ENCODE measurements at places on chromosomes 6 and 20.

- no peak for DNase-seq
Observed at GRCh38 chr6:168524571-168525001, 83.6 kb downstream of the SMOC2 start.

GRCh38 chr6:113619077-113619476 is 238.1 kb upstream of the MARCKS start:
- no peak for DNase-seq

DNA sequence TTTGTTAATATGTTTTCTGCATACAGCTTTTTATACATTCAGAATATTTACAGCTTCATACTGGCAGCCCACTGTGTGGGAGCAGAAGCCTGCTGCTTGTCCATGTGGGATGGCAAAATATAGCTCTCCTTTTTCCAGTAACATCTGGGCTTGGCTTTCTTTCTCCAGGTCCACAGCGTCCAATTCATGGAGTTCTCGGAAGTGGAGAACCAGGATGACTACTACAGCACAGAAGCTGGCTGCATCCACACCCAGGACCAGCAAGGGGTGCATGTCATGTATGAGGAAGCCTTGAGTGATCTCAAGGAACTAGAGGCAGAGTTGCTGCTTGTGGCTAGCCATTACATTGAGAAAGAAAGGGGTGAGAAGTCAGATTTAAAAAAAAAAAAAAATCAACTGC is 143.1 kb downstream of the CD164 start:
- DNase-seq: peak; percentile 4

- DNase-seq: no peak
Observed at GRCh38 chr6:47310131-47310480, 401 bp upstream of the TNFRSF21 start.

- peak; percentile 34 for DNase-seq
Observed at GRCh38 chr6:3782876-3783832, 31.6 kb upstream of the PXDC1 start.

DNA sequence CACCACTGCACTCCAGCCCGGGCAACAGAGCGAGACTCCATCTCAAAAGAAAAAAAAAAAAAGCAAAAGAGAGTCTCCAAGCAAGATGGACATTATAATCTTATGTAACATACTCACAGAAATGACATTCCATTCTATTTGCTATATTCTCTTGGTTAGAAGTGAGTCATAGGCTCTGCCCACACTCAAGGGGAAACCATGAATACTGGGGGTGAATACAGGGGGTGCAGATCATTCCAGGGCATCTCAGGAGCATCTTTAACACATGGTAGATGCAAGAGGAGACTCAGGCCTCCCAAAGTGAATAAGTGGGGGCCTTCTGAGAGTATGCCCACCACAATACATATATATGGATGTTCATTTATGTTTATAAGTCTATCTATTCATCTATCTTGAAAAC is 18.3 kb upstream of the RANBP9 start:
- DNase-seq: peak; percentile 80

GRCh38 chr20:41669708-41670263 is 51.6 kb upstream of the CHD6 start:
- DNase-seq: no peak

- DNase-seq: no peak
Observed at GRCh38 chr6:4018924-4019236, 60.1 kb downstream of the FAM217A start.

- peak; percentile 73 for DNase-seq
Observed at GRCh38 chr6:44431118-44431725, 43.7 kb downstream of the CDC5L start.

GRCh38 chr6:96611342-96611991 is 48.5 kb downstream of the FHL5 start:
- DNase-seq: no peak

DNA sequence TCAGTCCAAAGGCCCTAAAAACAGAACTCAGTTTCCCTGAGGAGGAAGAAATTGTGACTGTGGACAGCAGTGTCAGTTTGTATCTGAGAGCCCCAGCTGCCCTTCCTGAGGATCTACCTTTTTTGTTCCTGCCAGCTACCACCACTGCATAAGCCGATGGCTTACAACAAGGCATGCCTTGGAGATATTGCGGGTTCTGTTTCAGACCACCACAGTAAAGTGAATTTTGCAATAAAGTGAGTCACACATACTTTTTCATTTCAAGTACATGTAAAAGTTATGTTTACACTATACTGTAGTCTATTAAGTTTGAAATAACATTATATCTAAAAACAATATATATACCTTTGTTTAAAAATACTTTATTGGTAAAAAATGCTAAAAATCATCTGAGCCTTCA is 9.6 kb upstream of the CST3 start:
- DNase-seq: peak; percentile 92

DNA sequence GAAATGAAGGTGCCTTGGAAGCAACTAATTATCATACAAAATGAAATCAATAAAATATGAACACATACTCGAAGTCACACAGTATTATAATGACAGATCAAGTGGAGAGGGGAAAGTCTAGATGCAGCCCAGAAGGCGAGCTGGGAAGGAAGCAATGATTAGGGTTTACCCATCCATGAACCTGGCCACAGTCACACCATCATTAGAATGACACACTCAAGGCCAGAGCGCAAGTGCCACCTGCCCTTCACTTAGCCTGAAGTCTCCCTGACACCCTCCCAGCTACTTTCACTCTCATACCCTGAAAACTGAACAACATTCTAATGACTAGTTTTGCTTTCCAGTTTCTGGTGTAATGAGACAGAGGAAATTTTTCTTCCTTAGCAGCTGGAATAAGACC is 302.8 kb upstream of the JARID2 start:
- no peak for DNase-seq

- DNase-seq: peak; percentile 62
Observed at GRCh38 chr6:169700296-169700695, 1.5 kb downstream of the WDR27 start.

DNA sequence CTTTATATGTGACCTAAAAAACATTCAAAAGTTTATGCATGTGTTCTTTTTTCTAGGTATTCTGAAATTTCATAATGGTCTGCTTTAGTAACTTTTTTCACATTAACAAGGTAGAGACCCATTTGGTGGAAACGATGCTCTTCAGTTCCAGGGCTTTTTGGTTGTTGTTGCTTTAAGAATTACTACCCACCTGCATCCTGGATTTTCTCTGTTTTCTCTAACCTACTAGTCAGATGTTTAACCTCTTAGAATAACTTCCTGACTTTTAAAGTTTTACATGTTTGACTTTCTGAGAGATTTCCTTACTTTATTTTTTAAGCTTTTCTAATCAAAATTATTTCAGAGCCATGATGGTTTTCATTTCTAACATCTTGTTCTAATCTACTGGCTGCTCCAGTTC is 14.9 kb downstream of the TULP4 start:
- DNase-seq: no peak

DNA sequence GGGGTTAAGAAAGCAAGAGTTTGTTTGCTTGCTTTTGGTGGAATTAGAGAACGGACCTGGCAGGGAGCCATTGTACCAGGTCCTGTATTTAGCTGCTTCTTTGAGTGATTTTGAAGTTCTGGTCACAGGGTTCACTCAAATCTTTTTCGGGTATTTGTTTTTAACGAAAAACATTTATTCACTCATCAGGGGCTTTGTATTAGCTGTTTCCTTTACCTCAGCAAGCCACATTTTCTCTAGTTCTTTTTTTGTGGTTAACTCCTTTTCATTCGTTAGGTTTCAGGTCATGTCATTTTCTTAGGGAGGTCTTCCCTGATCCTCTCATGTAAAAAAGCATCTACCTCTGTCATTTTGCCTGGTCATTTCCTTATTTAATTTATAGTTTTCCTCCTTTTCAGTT is 1502.2 kb downstream of the GRIK2 start:
- DNase-seq: no peak

DNA sequence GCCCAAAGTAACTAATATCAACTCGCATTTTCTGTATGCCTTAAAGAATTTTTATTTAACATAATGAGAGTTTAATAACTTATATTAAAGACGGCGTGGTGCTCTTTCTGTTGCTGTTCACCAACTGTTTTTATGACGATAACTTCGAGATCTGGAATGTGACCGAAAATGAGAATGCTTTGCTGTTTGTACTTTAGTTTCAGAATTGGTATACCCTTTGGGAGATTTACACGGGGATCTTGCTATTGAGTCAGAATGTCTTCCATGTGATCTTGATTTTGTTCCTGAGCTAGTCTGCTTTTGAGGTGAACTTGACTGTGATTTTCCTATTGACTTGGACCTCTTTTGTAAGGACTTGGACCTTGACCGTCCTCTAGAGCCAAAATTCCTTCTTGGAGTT is 17.9 kb downstream of the PNRC1 start:
- no peak for DNase-seq

DNA sequence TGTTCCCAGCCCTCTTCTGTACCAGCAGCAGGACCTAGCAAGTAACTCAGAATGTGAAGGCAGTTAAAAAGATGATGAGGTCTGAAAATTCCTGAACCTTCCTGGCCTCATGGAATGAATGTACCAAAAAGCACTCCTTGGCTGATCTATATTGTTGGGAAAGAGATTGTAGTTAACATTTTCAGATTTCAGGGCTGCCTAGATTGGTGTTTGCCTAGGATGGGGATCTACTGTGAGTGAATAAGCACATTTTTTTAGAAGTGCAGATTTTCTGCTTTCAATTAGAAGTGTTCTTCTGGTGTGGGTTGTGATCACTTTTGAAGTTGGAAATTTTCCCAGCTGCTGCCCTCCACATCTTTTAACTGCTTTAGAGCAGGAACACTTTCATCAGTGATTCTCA is 6.2 kb downstream of the MYLIP start:
- DNase-seq: no peak

- DNase-seq: peak; percentile 78
Observed at GRCh38 chr6:13425943-13426931, 61.2 kb downstream of the GFOD1 start.

- no peak for DNase-seq
Observed at GRCh38 chr6:44742201-44742600, 354.7 kb downstream of the CDC5L start.

GRCh38 chr20:61956396-61957342 is 109.0 kb downstream of the TAF4 start:
- peak; percentile 87 for DNase-seq

DNA sequence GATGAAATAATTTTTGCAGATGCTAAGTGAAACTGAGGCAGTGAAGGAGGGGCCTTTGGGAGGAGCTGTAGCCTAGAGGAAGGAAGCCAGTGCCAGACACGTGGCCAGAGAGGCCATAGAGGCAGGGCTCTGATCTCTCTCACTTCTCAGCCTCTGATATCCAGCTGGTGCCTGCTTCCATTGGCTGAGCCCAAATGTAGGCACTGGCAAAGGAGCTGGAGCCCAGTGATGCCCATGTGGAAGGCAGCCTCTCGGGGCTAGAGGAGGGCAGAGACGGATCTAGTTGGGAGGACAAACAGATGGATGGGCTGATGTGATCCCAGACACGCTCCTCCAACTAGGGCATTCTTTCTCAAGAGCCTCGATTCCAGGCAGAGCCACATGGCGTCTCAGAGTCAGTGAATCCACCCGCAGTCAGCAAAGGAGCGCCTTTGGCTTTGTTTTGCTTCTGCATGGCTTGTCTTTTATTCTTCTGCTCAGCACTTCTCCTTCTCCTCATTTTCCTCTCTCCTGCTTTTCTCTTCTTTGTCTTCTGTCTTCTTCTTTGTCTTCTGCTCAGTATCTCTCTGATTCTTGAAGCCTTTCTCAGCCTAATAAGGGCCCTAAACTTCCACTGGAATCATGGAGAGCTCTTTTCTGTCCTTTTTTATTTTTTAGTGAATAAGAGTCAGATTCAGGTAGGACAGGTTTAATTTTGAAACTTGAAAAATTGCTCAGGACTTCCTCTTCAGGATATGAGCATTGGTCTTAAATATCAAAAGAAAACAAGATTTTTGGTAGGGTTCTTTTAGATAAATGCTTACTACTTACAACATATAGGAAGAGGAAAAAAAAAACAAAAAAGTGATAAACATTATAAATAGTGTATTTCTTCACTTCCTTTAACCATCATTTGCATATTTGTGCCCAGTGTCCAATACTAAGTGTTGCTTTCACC is 41.8 kb downstream of the CYP24A1 start:
- DNase-seq: peak; percentile 51

GRCh38 chr6:9537381-9537780 is 877.5 kb downstream of the TFAP2A start:
- peak; percentile 72 for DNase-seq

- no peak for DNase-seq
Observed at GRCh38 chr20:61801857-61802442, 263.7 kb downstream of the TAF4 start.

DNA sequence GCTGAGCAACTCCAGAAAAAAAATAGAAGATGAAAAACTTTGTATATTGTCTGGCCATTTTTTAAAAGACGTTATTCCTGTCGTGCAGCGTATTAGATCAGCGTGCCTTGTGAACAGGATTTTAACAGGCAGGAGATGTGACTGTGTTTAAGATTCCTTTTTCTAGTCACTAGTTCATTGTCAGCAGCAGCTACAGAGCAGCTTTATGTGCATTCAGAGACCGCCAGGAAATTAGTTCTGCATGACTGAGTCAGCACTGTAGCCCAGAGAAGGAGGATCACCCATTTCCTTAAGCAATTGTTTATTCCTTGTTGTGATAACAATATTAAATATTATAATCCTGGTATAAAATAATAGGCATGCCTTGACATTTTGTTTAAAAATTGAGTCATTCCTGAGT is 75.4 kb upstream of the ADGRB3 start:
- DNase-seq: no peak

DNA sequence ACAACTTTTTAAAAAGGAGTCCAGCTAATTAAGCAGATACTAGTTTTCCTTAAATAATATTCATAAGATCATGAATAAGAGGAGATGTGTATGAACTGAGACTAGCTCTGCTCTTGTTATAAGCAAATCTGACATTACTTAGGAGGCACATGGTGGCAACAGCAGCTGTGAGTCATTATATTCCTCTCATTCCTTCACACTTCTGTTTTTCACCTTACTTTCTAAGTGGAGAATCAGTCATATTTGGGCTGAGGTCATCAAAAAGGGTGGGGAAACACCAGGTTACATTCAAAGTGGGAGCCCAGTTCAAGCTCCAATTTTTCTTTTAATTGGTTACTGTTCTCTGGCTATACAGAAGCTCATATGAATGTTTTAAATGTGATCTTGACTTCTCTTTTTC is 6.0 kb upstream of the RIPPLY2 start:
- DNase-seq: no peak

DNA sequence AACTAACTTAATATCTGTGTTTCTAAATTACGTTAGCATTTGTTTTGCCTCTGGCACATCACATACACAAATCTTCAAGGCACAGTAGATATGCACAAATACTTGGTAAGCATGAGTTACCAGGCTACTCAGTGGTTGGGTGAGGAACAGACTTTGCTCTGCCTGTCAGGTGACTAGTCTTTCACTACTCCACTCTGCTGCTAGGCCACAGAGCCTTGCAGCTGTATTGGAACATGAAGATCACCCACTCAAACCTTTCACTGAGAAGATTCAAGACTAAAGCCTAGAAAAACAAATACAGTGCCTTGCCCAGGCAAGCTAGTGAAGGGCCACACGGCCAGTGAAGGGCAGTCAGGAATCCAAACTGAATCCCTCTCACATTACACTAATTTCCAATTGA is 47.0 kb downstream of the DTNBP1 start:
- DNase-seq: no peak

GRCh38 chr6:139879823-139880356 is 505.4 kb upstream of the CITED2 start:
- DNase-seq: no peak
